Stimulated activated CD8-positive, alpha-beta memory T cell treated with anti-CD3 and anti-CD28 coated beads, Interleukin-4, amount 100 ng/mL, for 4 hours (primary cell): ENCODE measurements at places on chromosomes 2 and 18.

DNA sequence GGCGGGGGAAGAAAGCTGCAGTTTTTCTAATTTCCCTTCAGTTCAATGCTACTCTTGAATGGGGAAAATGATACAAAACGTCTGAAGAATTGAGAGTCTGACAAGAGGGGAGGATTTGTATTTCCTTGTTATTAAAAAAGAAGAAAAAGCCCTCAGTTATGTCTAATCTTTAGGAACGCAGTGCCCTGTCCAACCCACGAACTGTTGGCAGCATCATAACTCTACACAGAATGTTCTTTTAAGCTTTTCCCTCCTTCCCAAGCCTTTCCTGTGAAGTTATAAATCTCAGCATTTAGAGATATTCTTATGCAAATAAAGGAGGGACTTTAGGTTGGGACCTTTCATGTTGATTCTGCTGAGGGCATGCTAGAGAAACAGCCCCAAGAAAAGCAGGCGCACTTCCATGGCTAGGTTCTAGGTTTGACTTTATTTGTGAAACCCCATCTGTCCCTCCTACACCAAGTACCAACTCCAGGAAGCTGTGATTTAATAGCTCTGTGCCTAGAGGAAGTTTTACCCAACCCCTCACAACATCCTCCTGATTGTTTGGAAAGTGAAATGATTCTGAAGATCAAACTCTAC, 288.6 kb downstream of the SETBP1 start:
- DNase-seq: no peak

DNA sequence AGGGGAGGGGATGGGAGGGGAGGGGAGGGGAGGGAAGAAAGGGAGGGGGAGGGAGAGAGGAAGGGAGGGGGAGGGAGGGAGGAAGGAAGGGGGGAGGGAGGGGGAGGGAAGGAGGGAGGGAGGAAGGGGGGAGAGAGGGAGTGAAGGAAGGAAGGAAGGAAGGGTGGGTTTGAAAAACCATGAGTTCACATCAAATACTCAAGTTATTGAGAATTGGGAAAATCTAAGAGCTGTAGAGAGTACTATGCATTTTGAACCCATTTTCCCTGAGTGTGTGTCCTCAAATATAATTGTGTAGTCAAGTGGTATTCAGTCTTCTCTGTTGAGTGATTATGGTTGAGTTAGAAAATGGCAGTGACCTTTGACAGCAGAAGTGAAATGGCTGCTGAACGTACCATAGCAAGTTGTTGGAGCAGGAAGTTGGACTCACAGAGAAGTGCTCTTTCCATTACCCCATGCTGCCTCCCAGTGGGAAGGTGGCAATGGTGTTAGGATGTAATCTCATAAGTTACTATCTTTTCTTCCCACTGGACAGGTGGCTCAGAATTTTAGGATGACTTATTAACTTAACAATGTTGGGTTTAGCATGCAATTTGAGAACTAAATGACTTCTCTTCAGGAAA, 214.6 kb downstream of the SETBP1 start:
- no peak for DNase-seq

DNA sequence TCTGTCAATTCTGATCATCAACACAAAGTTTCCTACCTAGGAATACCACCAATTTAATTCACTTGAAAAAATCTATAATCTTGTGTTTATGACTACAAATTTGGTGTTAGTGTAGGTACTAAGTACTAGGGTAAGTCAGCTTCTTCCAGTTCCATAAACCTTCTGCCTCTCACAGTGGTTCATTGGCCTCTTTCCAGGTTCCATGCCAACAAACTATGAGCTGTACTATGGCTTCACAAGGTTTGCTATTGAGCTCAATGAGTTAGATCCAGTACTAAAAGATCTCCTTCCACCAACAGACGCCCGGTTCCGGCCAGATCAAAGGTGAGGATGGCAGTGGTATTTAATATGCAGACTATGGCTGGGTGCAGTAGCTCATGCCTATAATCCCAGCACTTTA, 58.8 kb downstream of the PRKRA start:
- DNase-seq: no peak

DNA sequence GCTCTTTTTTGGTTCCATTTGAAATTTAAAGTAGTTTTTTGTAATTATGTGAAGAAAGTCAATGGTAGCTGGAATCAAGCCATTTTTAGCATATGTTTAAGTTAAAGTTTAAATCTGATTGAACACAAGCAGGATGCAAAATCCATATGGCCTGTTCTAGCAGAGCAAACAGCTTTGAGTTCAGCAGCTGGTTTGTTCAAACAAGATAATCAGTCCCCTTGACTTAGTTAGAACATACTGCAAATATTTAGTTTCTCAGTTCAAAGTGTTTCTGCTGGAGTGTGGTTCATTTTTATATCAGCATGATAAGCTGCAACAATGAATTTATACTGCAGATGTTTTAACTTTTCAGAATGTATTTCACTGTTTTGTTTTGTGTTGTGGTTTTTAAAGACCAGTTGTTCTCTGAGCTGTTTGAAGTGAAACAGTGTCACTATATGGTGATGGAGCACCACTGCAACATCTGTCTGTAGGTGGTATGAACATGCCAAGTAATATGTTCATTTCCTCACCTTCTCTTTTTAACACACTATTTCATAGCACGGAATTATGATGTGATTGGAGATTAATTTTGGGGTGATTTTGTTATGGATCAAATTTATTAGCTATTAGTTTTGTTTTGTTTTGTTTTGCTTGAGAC, 125.3 kb downstream of the COL4A4 start:
- no peak for DNase-seq

- no peak for DNase-seq
These were observed 20.3 kb downstream of the GKN2 start for GRCh38 chr2:68932402-68932801.

- no peak for DNase-seq
These were observed 59.8 kb upstream of the SLC38A11 start for GRCh38 chr2:165015052-165015642.

GRCh38 chr2:52463457-52463856, 1304.1 kb upstream of the CHAC2 start:
- no peak for DNase-seq

DNA sequence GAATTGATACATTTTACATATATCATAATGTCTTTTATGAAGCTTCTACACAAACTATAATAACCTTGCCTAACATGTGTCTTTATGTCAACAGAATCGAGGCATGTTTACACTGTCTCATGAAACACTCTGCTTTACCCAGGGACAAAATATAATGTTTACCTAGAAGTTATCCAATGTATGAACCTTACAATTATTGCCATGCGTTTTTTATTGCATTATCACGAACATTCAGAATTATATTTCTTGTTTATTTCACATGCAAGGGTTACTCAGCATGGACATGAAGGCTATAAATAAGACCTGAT, 19.8 kb downstream of the LONRF2 start:
- DNase-seq: no peak

- peak; percentile 37 for DNase-seq
These were observed at the start of gene NMUR1 for GRCh38 chr2:231530099-231531011. TSS of gene NMUR1 (minus strand) at chr2:231530445. CDS start at chr2:231530361, 84 bp downstream.

DNA sequence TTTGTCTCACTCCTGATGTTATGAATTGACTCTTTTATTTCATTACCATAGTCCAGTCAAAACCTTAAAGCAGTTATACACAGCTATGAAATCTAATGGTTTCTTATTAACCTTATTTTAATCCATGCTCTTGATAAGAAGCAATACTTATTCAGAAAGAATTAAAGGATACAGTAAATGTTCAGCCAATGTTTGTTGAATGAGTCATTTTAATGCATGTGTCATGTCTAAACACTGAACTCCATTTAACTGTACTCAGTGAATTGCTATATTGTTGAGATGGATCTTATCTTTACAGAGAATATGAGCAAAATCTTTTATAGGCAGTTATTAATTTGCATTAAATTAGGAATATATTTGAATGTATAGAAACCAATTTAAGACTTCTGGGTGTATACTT, 135.1 kb upstream of the TFPI start:
- no peak for DNase-seq

GRCh38 chr2:168254158-168254935, 7.0 kb upstream of the STK39 start:
- DNase-seq: no peak

DNA sequence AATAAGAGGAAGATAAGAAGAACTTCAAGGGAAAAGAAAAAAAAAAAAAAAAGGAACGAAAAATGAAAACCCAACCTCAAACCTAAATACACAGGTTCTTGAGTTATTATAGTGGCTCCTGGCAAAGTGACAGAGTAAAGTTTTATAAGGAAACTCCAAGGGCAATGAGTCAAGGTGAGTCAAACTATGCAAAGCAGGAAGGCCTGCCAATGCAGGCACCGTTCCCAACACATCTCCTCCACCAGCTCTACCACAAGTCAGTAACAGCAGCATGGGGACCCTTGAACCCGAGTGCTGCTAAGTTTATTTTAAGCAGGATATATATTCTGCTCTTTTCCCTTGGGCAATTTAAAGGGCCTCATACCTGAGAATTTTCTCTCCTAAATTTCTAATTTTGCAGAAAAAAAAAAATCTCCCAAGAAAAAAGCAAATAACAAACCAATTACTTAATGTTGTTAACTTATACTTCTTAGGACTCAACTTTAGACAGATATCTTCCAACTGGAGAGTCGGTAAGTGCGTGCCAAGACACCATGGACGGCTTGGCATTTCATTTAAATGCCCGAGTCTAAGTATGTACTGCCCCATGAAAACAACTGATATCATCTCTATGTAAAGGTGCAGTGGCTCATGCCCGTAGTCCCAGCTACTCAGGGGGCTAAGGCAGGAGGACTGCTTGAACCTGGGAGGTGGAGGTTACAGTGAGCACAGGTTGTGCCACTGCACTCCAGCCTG, 75.7 kb upstream of the TFCP2L1 start:
- DNase-seq: no peak

DNA sequence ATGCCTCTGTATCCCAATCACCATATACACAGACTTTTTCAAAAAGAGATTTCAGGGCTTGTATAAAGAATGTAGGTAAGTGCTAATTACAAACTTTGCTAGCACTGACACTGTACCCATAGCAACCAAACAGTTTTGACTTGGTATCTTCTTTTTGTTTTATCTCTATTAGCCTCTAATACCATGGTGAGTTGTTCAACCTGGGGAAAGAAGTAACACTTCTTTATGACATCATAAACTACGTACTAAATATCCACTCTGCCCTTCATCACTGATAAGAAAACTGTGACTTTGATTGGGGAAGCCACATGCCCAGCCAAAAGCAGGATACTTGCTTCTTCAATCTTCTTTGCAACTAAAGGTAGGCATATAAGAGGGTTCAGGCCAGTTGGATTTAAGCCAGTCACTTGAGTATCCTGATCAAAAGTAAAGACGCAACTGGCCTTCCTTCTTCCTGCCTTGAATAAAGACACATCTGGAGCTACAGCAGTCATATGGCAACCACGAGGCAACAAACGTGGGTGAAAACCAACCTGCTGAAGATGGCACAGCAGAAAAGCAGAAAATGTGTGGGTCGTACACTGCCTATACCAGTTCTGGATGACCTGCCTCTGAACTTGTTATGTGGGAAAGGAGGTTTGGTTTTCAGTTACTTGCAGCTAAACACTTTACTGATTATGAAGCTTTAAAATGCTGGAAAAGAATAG, 16.4 kb downstream of the THADA start:
- DNase-seq: no peak

GRCh38 chr2:237572742-237573101, 6.3 kb downstream of the PRLH start:
- DNase-seq: no peak

- no peak for DNase-seq
These were observed 249.8 kb downstream of the NYAP2 start for GRCh38 chr2:225649274-225649673.

DNA sequence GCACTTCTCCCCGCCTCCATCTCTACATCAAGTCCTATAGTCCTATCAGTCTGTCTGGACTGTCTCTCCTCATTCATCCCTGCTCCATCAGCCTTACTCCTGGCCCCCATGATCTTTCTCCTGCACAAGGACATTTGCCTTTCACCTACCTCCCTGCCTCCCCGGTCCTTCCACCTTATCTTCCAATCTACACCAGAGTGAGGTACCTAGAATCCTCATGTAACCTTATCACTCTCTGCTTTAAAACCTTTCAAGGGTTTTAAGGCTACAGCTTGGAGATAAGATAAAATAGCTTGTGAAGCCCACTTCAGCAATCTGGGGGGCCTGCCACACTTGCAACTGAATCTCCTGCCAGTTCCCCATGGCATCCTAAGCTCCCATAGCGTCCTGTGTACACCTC, 12.8 kb downstream of the CDC42EP3 start:
- no peak for DNase-seq

- DNase-seq: no peak
These were observed 25.7 kb downstream of the MTHFD2 start for GRCh38 chr2:74223941-74224770.

- DNase-seq: no peak
These were observed 209.0 kb upstream of the PARD3B start for GRCh38 chr2:204336153-204336744.

- DNase-seq: no peak
These were observed 289.5 kb downstream of the PDE11A start for GRCh38 chr2:177783091-177783490.

DNA sequence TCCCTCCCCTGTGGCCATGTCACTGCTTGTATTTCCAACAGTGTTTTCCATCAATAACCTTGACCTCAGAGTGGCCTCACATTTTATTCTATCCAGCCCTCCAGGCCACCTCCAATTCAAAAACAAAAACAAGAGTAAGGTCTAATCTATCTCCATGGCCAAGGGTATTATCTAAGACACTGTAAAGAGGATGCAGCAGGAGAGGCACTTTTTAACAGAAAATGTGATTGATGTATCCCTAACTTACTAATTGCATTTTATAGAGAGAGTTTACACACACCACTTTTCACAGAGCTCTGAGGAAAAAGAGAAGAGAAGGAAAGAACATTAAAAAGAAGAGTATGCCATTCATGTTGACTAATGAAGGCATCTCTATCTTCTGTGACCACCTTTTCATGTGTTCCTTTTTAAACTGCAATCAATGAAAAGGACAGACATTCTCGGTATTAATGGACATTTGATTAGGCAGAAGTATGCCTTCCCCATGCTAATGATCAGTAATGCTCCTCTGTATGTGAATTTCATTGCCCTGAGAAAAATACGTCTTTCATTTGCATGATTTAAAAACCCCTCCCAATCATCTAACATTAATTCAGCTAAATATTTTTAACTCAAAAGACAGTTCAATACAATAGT, 653.3 kb upstream of the POU3F3 start:
- DNase-seq: no peak

GRCh38 chr2:121694398-121695170, 42.1 kb downstream of the NIFK start:
- no peak for DNase-seq

GRCh38 chr2:219570924-219571310, 422 bp downstream of the OBSL1 start:
- no peak for DNase-seq

GRCh38 chr2:42852798-42853197, 60.4 kb upstream of the HAAO start:
- no peak for DNase-seq

DNA sequence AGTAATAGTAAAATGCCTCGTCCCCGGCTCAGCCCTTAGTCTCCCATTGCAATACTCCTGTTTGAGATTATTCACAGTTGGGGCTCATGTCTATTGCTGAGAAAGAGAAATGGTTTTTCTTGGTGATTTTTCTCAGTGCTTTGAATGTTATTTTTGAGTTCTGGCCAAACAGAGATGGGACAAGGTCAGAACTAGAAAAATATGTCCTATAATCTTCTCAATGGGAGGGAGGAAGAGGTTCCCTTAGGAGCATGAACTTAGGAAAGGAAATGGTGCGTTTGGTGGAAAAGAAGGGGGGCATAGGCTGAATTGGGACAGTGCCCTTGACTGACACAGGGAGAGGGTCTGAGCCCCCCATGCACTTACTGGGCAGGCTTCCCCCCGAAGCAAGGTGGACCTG, 133.8 kb downstream of the AGAP1 start:
- no peak for DNase-seq

GRCh38 chr2:154470376-154470775, 228.1 kb upstream of the KCNJ3 start:
- no peak for DNase-seq

GRCh38 chr2:218392891-218393462, 6.7 kb upstream of the CTDSP1 start:
- no peak for DNase-seq
